Osteoblast (primary cell): ENCODE measurements at places on chromosomes 5 and 9. TPM values are rescaled to one million over a fixed set of nuclear protein-coding genes. Genes with fewer than 3 reads are reported as not detected.

DNA sequence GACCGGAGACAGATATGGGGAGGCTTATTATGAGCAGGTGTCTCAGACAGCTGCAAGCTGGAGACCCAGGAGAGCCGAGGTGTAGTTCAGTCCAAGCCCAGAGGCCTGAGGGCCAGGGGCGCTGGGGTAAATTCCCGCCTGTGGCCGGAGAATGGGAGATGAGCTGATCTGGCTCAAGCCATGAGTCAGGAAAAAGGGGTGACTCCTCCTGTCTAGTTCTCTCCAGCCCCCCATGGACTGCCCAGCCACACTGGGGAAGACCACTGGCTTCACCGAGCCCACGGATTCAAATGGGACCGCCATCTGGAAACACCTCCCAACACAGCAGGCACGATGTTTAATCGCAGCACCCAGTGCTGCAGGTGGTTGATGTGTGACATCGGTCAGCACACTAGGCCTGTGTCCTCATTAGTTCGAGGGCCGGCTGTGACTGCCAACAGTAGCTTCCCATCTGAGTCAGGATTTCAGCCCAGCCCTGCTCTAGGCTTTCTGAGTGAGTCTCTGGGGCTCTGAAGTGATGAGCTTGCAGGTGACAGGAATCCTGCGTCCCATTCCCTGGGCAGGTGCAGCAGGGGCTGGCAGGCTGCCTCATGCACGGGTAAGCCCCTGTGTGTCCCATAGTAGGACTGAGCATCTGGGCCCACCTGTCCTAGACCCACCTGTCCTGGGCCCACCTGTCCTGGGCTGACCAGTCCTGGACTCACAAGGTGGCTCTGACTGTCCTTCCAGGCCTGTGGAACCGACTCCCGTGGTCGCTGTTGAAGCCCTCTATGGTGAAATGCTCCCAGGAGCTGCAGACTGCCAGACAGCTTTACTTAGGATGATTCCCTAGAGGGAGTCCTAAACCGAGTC is 49.7 kb downstream of the AHRR start:
- peaks cover 43% of the 10 kb centered on the region for H3K36me3 ChIP-seq
- peak overlapping the region; percentile 95 for H3K27ac ChIP-seq
- H3K4me3 ChIP-seq, result no peak overlapping the region
- H3K27me3 ChIP-seq, result no peaks in the 10 kb centered on the region
- peaks cover 59% of the 10 kb centered on the region for H3K4me1 ChIP-seq
- DNase-seq, result peak; percentile 94

GRCh38 chr5:141529002-141529401 is 40.1 kb downstream of the PCDHGC5 start:
- no peaks in the 10 kb centered on the region for H3K27me3 ChIP-seq
- peak overlapping the region; percentile 65 for H3K27ac ChIP-seq
- H3K4me1 ChIP-seq, result peaks cover 39% of the 10 kb centered on the region
- peak; percentile 85 for DNase-seq

- H3K27ac ChIP-seq, result no peak overlapping the region
- no peaks in the 10 kb centered on the region for H3K4me1 ChIP-seq
- H3K27me3 ChIP-seq, result no peaks in the 10 kb centered on the region
- no peak for DNase-seq
- H3K4me3 ChIP-seq, result no peak overlapping the region
Observed at GRCh38 chr5:153818626-153819025, 220.1 kb downstream of the FAM114A2 start.

- no peaks in the 10 kb centered on the region for H3K36me3 ChIP-seq
- no peak overlapping the region for H3K4me3 ChIP-seq
- no peak for DNase-seq
- no peaks in the 10 kb centered on the region for H3K27me3 ChIP-seq
- no peaks in the 10 kb centered on the region for H3K4me1 ChIP-seq
- H3K27ac ChIP-seq, result no peak overlapping the region
Observed at GRCh38 chr5:6220346-6221088, 157.8 kb downstream of the MED10 start.

- H3K36me3 ChIP-seq, result no peaks in the 10 kb centered on the region
- no peaks in the 10 kb centered on the region for H3K27me3 ChIP-seq
- peak; percentile 10 for DNase-seq
- no peak overlapping the region for H3K27ac ChIP-seq
Observed at GRCh38 chr9:73135394-73135793, 16.3 kb upstream of the ANXA1 start.

GRCh38 chr5:178310130-178310865 is 77.7 kb upstream of the PHYKPL start:
- DNase-seq, result peak; percentile 78
- H3K36me3 ChIP-seq, result no peaks in the 10 kb centered on the region
- no peaks in the 10 kb centered on the region for H3K4me1 ChIP-seq
- no peak overlapping the region for H3K27ac ChIP-seq
- no peak overlapping the region for H3K4me3 ChIP-seq

- H3K4me3 ChIP-seq, result no peak overlapping the region
- no peaks in the 10 kb centered on the region for H3K27me3 ChIP-seq
- no peak for DNase-seq
Observed at GRCh38 chr5:4258170-4258569, 662.5 kb downstream of the IRX1 start.

DNA sequence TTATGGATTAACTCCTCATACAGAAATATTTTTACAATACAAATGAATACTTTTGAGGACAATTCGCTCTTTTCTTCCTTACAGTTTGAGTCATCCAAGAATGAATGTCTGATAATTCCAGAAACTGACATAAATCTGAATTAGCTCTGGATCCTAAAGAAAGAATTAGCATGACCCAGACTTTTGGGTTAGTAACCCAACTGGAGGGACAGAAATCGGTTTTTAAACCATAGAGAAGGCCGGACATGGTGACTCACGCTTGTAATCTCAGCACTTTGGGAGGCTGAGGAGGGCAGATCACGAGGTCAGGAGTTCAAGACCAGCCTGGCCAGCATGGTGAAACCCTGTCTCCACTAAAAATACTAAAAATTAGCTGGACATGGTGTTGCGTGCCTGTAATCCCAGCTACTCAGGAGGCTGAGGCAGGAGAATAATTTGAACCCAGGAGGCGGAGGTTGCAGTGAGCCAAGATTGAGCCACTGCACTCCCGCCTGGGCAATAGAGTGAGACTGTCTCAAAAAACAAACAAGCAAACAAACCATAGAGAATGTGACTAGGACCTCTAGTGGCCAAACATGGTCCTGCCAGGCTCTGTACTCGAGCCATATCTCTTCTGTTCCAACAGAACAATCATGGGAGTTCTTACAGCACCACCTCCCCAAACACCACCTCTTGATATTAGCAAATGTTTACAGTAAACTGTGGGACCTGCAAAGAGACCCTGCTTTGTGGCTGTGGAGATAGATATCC is 44.8 kb downstream of the LURAP1L start:
- H3K27me3 ChIP-seq, result no peaks in the 10 kb centered on the region
- no peak overlapping the region for H3K4me3 ChIP-seq
- peak; percentile 37 for DNase-seq
- peaks cover 69% of the 10 kb centered on the region for H3K4me1 ChIP-seq
- peaks cover 8% of the 10 kb centered on the region for H3K36me3 ChIP-seq
- peak overlapping the region; percentile 98 for H3K27ac ChIP-seq

GRCh38 chr9:97322105-97322504 is 14.6 kb downstream of the CCDC180 start:
- H3K27ac ChIP-seq, result no peak overlapping the region
- DNase-seq, result peak; percentile 59
- H3K36me3 ChIP-seq, result no peaks in the 10 kb centered on the region
- no peak overlapping the region for H3K4me3 ChIP-seq
- H3K27me3 ChIP-seq, result no peaks in the 10 kb centered on the region

- no peaks in the 10 kb centered on the region for H3K36me3 ChIP-seq
- H3K4me1 ChIP-seq, result no peaks in the 10 kb centered on the region
- no peak for DNase-seq
- H3K27me3 ChIP-seq, result no peaks in the 10 kb centered on the region
- H3K27ac ChIP-seq, result no peak overlapping the region
Observed at GRCh38 chr5:43332401-43332800, 19.2 kb upstream of the HMGCS1 start.

DNA sequence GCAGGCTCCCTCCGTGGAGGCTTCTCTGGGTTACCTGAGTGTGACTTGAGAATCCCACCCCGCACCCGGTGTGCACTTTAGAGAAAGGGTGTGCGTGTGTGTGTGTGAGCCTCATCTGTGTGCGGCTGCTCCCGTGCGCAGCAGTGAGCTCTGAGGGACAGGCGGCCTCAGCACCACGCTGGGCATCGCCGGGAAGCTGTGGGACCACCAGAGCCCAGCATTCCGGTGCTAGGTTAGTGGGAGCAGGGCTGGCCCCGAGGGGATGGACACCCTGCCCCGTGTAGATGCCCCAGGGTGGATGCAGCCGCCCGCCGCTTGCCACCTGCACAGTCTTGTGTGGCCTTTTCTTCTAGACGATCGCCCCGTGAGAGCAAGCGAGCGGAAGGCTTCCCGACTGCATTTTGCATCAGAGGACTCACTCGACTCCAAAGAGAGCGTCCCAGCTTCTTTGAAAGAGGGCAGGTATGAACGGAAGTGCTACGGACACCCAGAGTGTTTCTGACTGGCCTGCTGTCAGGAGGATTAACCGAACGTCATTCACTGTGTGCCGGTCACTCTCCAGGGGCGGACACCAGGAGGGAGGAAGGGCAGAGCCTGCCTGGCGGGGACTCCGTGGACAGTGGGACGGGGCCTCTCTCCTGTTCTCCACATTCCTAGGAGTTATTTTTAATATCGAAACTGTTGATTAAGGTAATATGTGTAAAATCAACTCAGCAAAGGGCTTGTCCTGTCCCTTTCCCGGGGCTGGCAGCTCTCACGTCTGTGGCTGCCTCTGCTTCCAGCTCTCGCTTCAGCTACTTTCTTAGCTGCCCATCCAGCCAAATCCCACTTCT is 12.2 kb downstream of the CEP72 start:
- no peak overlapping the region for H3K27ac ChIP-seq
- peaks cover 24% of the 10 kb centered on the region for H3K36me3 ChIP-seq
- H3K4me3 ChIP-seq, result no peak overlapping the region

GRCh38 chr5:106921567-106921966 is 749.2 kb downstream of the EFNA5 start:
- H3K4me3 ChIP-seq, result no peak overlapping the region
- H3K4me1 ChIP-seq, result no peaks in the 10 kb centered on the region
- DNase-seq, result no peak
- no peak overlapping the region for H3K27ac ChIP-seq
- no peaks in the 10 kb centered on the region for H3K27me3 ChIP-seq

Gene ANKRD20A1
- total RNA-seq, result not detected in 2 replicates

Gene DND1
- total RNA-seq, result 0.59 TPM in 1 of 2 replicates, not detected in the other

Gene PCDHGA10
- 23.2 and 24.8 TPM in 2 replicates for total RNA-seq

Gene PMPCA
- 36.8 and 39.1 TPM in 2 replicates for total RNA-seq

Gene ZNF618
- 10.1 and 13.6 TPM in 2 replicates for total RNA-seq

Gene OTP
- total RNA-seq, result under 0.01 TPM in 1 of 2 replicates, not detected in the other

Gene CYSRT1
- total RNA-seq, result 1.1 and 1.5 TPM in 2 replicates
